ENCODE measurements at places on chromosomes 5 and 9. TPM values are rescaled to one million over a fixed set of nuclear protein-coding genes. Genes with fewer than 3 reads are reported as not detected.

Gene FAM153A
- total RNA-seq = not detected

Gene TRPM6
- 0.02 TPM for total RNA-seq

GRCh38 chr5:1757511-1757910 is 42.1 kb downstream of the MRPL36 start:
- no peaks in the 10 kb centered on the region for H3K36me3 ChIP-seq
- peak; percentile 80 for DNase-seq
- peaks cover 20% of the 10 kb centered on the region for H3K27me3 ChIP-seq
- H3K4me3 ChIP-seq = no peak overlapping the region
- H3K27ac ChIP-seq = no peak overlapping the region
- H3K4me1 ChIP-seq = no peaks in the 10 kb centered on the region

GRCh38 chr9:37415011-37415719 is 7.3 kb upstream of the GRHPR start:
- no peak for DNase-seq
- peak overlapping the region; percentile 86 for H3K27ac ChIP-seq
- peaks cover 21% of the 10 kb centered on the region for H3K4me1 ChIP-seq
- H3K4me3 ChIP-seq = peak overlapping the region; percentile 37
- H3K36me3 ChIP-seq = no peaks in the 10 kb centered on the region

GRCh38 chr9:131366761-131367401 is 27.0 kb upstream of the PRRC2B start:
- H3K27ac ChIP-seq = peak overlapping the region; percentile 60
- H3K36me3 ChIP-seq = no peaks in the 10 kb centered on the region
- H3K4me1 ChIP-seq = peaks cover 9% of the 10 kb centered on the region

- no peak overlapping the region for H3K27ac ChIP-seq
- no peaks in the 10 kb centered on the region for H3K4me1 ChIP-seq
- H3K36me3 ChIP-seq = no peaks in the 10 kb centered on the region
- H3K4me3 ChIP-seq = no peak overlapping the region
These were observed 25.8 kb upstream of the FRRS1L start for GRCh38 chr9:109192732-109193361.

DNA sequence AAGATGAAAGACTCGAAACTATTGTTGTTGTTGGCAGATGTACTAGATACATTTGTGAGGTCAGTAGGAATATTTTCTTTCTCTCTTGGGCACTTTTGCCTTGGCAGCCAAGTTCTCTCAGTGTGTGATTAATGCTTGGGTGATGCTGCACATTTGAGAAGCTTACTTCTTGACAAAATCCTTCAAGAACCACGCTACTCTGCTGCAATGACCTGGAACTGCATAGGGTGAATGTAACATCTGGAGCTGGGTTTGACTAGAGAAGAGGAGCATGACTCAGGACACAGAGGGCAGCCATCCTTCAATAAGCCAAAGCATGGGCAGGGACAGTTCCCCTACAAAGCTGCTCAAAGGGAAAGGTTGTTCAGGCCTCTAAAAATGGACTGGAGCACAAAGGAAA is 75.5 kb upstream of the PUM3 start:
- DNase-seq = no peak
- H3K4me1 ChIP-seq = peaks cover 15% of the 10 kb centered on the region
- H3K36me3 ChIP-seq = no peaks in the 10 kb centered on the region
- H3K27ac ChIP-seq = peak overlapping the region; percentile 78
- H3K27me3 ChIP-seq = peaks cover 16% of the 10 kb centered on the region

- peak overlapping the region; percentile 58 for H3K27ac ChIP-seq
- H3K27me3 ChIP-seq = no peaks in the 10 kb centered on the region
- DNase-seq = no peak
These were observed 297.7 kb upstream of the EFNA5 start for GRCh38 chr5:107968406-107968843.

All from chondrocyte (in vitro differentiated cells).